ENCODE measurements at places on chromosomes 1 and 21.

- no peak for DNase-seq
Observed at GRCh38 chr21:23039846-23040245, 2041.6 kb downstream of the NCAM2 start.

GRCh38 chr1:37851782-37852210, 7.6 kb downstream of the MTF1 start:
- no peak for DNase-seq

DNA sequence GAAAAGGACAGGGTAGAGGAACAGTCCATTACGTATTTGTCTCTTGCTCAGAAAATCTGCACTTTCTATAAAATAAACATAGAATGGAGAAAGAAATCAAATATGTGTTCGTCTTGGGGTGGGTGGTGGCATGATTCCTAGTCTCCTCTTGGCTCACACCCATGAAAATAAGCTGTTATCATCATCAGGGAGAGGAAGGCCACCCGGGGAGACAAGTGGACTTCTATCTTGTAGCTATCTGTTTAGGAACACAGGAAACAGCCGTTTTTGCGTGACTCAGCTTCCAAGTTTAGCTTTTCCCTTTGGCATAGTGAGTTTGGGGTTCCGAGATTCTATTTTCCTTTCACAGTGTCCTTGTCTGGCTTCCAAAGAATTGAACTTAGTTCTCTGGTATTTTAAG, 622.3 kb downstream of the PTPRU start:
- DNase-seq, result no peak

GRCh38 chr1:56399795-56400194, 179.6 kb downstream of the PLPP3 start:
- DNase-seq, result no peak

DNA sequence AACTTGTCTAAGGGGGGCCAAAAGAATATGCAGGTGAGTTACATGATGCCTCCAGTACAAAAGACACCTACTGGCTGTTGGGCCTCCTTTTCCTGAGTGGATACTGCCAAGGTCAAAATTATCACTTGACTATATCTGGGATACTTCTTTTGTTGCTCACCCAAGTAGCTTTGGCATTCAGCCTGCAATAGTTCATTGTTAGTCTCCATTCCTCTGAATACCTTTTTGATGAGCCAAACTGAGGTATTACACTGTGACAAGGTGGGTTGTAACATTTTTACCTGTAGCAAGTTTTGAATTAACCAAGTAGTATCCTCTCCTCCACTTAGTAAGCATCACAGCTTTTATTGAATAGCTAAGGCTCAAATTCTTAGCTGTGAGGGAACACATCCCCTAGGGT, 408.0 kb downstream of the LRRIQ3 start:
- no peak for DNase-seq

- DNase-seq, result no peak
Observed at GRCh38 chr1:204751480-204751879, 65.9 kb upstream of the LRRN2 start.

- no peak for DNase-seq
Observed at GRCh38 chr1:246506367-246506673, 759 bp downstream of the SMYD3 start.

DNA sequence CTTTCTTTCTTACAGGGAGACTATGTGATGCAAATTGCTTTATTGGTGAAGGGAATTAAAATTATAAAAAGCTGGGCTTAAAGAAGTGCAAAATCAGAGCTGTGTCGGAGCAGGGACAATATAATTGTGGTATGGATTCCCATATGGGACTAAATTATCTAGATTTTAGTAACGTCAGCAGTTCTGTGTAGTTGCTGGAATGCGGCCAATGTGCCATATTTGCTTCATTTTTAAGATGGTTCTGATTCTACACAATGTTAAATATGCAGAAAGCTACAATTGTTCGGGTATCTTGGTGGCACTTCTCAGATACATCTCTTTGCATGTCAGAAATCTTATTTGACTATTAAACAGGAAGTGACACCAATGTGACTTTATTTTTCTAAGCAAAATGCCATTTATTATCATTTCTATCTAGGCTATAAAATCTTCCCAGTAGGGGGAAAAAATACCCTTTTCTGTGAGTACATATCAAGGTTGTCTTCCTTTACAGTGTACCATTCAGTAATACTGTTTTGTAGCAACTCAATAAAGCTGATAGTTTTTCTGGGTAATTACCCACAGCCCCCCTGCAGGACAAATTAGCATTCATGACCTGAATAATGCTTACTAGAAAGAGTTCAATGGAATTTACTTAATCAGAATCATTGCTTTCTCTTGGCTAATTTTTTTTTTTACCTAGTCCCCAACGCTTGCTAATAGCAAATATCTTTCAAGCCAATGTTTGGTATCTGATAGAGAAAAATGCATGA, 288.3 kb upstream of the ADGRL2 start:
- no peak for DNase-seq

DNA sequence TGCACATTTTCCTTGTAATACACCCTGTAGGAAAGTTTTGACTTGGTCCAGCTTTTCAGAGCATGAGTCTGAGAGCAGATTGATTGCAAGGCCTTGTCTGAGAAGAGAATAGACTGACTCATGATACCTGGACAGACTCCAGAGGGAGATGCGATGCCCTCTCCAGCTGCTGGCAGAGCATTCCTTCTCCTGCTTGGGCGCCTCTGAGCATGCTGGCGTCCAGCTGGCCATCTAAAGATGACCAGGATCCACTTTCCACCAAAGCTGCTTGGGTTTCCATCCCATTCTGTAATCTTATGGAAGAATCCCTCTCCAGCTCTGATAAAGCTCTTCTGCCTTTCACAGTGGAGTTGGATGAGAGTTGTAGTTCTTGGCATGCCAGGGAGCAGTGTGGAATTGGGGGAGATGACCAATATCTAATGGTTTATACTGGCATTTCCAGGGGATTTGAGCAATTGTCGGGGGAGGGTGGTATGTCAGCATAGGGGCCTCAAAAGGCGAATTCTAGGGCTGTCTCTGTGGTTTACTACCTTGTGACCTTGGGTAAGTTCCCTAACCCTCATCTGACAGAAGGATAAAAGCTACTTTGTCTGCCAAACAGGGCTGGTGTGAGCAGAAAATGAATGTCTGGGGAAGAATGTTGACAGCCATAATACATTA, 19.5 kb downstream of the SZRD1 start:
- DNase-seq, result peak; percentile 14

GRCh38 chr1:172630868-172631267, 28.0 kb upstream of the FASLG start:
- DNase-seq, result no peak

DNA sequence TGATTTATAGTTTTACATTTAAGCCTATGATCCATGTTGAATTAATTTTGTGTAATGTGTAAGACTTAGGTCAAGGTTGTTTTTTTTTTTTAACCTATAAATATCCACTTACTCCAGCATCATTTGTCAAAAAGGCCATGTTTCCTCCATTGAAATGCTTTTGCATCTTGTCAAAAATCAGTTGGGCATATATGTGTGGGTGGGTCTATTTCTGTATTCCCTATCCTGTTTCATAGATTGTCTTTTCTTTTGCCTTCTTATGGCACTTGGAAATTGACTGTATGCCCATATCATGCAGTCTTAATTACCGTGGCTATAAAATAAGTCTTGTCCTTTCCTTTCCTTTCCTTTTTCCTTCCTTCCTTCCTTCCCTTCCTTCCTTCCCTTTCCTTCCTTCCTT, 138.2 kb downstream of the PRDM2 start:
- DNase-seq, result no peak

GRCh38 chr1:202966006-202966898, 805 bp downstream of the CYB5R1 start:
- DNase-seq, result no peak

GRCh38 chr1:167149793-167150491, 56.1 kb downstream of the STYXL2 start:
- no peak for DNase-seq

DNA sequence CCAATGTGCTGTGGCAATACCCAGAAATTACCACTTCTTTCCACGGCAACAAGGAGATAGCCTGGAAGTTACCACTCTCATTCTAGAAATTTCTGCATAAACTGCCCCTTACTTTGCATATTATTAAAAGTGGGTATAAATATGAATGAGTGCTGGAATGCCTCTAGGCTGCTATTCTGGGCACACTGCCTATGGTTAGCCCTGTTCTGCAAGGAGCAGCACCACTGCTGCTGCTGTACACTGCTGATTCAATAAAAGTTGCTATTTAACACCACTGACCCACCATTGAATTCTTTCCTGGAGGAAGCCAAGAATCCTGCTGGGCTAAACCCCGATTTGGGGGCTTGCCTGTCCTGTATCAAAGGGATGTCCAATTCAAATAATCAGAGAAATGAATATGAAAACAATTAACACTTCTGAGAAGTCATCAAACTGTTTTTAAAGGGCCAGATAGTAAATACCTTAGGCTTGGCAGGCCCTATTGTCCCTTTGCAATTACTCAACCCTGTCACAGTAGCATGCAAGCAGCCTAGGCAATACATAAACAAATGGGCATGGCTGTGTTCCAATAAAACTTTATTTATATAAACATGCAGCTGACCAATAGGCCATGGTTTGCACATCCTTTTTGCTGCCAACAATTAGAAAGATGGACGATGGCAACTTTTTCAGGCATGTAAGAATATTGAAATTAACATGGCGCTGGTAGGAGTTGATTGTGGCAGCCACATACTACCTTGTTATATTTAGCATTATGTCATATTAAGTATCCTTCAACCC, 369.4 kb upstream of the B3GALT2 start:
- no peak for DNase-seq

- DNase-seq, result no peak
Observed at GRCh38 chr1:231594123-231594522, 32.5 kb upstream of the DISC1 start.

DNA sequence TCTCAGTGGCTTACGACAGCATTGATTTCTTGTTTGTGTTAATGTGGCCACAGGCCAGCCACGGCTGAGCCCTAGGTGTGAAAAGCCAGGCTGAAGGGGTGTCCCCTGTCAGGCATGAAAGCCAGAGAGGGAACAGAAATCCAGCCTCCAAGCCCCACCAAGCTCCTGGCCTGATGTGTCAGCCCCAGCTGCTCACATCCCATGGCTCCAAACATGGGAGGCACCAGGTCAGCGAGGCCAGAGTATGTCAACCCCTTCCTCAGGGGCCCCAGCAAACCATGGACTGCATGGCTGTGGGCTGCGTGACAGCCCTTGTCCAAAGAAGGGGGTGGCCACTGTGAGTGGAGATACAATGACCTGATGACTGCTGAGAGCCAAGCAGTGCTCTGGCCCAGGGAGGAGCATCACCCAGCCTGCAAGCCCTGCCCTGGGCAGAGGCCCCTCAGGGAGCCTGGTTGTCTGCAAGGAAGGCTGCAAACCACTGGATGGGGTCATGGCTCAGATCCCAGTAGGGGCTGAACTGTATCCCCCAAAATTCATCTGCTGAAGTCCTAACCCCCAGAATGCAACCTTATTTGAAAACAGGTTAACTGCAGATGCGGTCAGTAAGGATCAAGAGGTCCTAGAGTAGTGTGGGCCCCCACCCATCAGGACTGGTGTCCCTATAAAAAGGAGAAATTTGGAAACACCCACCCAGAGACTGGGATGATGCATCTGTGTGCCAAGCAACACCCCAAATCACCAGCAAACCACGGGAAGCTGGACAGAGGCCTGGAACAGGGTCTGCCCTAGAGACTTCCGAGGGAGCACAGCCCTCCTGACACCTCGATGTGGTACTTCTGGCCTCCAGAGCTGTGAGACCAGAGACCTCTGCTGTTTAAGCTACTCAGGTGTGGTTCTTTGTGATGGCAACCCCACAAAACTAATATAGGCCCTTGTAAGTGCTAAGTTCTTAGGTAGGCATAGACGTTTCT, 3.3 kb upstream of the MX2 start:
- no peak for DNase-seq

GRCh38 chr1:238485057-238485911, 594.6 kb upstream of the ZP4 start:
- DNase-seq, result no peak

GRCh38 chr1:170556917-170557316, 25.0 kb downstream of the GORAB start:
- DNase-seq, result no peak

DNA sequence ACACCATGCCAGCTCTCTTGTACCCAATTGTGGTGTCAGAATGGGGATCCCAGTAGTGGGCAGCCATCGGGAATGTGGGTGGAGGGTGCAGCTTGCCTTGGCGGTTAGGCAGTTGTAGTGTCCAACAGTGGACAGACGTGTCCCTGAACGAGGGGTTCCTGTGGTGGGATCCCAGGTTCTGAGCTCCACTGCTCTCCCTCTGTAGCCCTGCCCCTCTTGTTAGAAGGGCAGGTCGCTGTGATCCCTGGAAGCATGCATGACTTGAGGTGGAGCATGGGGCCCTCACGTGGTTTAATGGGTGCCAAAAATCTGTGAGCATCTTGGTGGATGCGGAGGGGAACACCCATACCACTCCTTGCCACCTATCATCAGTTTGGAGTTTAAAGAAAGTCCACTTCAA, 4.3 kb downstream of the GALNT2 start:
- no peak for DNase-seq

DNA sequence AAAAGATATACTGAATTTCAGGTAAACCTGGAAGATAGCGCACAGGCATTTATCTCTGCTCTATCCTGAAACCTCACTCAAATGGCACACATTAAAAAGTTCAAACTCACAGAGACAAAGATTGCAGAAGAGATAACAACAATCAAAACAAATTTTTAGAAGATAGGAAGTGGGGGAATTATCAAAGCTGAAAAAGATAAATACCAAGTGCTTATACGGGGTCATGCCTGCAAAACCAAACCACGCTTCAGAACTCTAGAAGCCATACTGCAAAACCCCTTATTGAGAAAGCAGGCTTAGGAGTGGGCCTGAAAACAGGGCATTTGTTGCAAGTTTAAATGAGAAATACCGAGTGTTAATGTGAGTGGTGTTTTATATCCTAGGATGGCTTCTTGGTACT, 76.8 kb downstream of the BARHL2 start:
- no peak for DNase-seq

DNA sequence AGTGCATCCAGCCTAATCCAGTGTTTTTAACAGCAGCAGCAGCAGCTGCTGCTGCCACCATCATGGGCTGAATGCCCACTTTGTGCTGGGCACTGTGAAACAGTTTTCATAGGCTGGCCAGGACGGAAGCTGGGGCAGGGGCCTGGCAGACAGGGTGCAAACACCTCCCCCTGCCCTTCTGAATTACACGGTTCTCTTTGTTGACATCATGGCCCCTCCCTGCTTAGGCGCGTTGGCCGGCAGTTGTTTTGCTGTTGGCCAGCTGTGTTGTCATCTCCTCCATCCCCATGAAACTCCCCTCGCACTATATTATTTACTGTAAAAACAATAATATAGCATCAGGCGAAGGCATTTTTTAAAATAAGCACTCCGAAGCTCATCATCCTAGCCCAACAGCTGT, 33.1 kb downstream of the PTPRU start:
- no peak for DNase-seq

GRCh38 chr1:70627910-70628309, 216.8 kb downstream of the CTH start:
- DNase-seq, result peak; percentile 72

All from NCI-H2029 (cell line).